Dermis microvascular lymphatic vessel endothelial cell (primary cell): ENCODE measurements at places on chromosomes 3 and 15.

GRCh38 chr3:190519886-190520285 lies 6.0 kb downstream of the IL1RAP start:
- no peak for DNase-seq

DNA sequence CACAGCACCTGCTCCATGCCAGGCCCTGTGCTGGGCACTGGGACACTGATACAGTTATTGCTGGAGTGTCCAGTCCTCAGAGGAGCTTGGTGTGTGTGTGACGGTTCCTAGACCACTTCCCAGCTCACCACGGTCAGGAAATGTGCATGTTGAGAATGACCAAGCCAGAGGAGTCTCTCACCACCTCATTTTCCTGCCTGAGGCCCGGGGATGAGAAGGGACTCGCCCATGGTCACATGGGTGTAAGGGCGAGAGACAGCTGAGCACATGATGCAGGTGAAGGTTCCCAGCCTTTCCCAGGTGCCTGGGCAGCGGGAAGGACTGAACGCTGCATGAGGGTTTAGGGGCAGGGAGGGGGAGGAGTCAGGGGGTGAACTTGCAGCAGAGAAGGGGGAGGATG lies 180.9 kb upstream of the TLE3 start:
- no peak for DNase-seq

- DNase-seq, result no peak
Measured at GRCh38 chr3:105499961-105500360, 133.3 kb downstream of the ALCAM start.

DNA sequence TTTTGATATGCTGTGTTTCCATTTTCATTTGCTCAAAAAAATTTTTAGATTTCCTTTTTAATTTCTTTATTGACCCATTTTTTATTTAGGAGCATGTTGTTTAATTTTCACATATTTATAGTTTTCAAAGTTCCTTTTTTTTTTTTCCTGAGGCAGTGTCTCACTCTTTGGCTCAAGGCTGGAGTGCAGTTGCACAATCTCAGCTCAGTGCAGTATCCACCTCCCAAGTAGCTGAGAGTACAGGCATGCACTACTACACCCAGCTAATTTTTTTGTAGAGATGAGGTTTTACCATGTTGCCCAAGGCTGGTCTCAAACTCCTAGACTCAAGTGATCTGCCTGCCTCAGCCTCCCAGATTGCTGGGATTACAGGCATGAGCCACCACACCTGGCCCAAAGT lies 36.2 kb downstream of the PFN2 start:
- no peak for DNase-seq

DNA sequence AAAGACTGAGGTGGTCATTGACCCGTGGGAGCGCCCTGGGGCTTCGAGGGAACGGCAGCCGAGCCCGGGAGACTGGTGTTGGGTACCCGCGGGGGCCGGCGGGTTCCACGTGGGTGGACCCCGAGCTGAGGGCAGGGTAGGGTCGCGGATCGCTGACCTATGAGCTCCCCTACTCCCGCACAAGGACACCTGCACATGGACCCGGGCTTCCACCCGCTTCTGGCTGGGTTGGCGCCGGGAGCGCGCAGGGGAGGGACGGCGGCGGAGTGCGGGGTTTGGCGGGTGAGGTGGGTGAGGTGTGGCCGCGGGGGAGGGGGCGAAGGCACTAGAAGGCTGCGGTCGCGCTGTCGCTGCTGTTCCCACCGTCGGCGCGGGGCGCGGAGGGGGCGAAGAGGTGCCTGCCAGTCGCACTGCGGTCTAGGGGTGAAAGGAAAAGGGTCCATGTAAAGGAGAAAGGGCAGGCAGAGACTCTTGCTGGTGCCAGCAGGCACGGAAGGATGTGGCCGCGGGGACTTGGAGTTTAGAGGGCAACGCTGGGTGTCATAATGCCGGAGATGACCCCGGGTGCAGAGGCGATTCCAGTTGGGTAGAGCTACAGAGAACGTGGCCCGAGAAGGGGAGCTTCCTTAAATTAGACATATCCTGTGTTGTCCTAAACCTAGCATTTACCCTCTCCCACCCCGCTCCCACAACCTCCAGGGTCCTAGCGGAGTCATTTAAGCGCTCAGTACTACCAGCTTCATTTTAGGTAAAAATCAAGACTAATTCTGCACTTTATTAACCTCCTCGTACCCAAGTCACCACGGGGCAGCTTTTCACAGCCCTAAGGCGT lies 245.9 kb upstream of the TOPAZ1 start:
- no peak for DNase-seq

GRCh38 chr3:62373714-62374333 lies 474 bp upstream of the FEZF2 start:
- DNase-seq, result no peak
